ENCODE measurements at places on chromosomes 11 and 22.

- no peak for DNase-seq
These were observed 379 bp upstream of the SLC3A2 start for GRCh38 chr11:62880231-62880802.

DNA sequence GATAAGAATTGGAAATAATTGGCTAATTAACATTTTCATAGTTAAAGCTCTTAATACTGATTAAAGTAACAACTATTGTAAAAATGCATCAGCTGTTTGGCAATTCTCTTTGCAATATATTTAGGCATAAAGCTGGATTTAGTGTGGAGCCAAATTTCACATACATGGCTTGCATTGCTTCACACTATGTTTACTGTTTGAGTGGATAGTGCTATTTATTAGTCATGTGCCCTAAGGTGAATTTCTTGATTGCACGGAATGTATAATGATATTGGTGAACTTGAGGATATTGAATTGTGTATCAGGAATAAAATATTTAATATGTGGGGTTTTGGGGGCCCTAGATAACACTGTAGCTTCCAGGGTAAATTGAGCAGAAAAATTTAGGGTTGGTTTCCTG is 100.9 kb downstream of the AASDHPPT start:
- DNase-seq: no peak

- DNase-seq: no peak
These were observed 728 bp downstream of the DCUN1D5 start for GRCh38 chr11:103091064-103091800.

GRCh38 chr11:96706761-96707160 is 316.9 kb downstream of the JRKL start:
- DNase-seq: no peak

DNA sequence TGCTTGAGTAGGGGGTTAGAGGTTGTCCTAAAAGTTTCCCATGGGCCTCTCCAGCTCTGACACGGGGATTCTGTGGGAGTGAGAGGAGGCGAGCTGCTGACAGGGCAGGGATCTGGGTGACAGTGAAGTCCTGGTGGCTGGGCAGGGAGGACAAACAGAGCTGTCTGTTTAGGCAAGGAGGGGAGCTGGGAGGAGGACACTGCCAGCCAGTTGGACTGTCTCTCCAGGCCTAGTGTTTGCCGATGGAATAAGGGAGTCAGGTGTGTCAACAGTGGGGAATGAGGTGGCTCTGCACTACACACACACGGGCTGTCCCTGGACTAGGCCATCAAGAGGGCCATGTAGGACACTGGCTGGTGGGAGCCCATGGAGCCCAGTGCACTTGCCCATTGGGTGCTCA is 20.6 kb upstream of the SYT7 start:
- DNase-seq: no peak

- no peak for DNase-seq
These were observed 10.0 kb upstream of the CD5 start for GRCh38 chr11:61092280-61092766.

Measured in cortex of kidney (tissue), 1 donor.